Activated naive CD8-positive, alpha-beta T cell treated with anti-CD3 and anti-CD28 coated beads, Interleukin-2, amount 10 ng/mL, durations not matched to agents 7 days and 5 days (primary cell): ENCODE measurements at places on chromosomes 2 and 18.

- peak overlapping the region; percentile 9 for H3K4me3 ChIP-seq
- DNase-seq = no peak
- peaks cover 1% of the 10 kb centered on the region for H3K36me3 ChIP-seq
Observed at GRCh38 chr18:74063023-74063422, 84.6 kb downstream of the FBXO15 start.

- no peak for DNase-seq
- peaks cover 29% of the 10 kb centered on the region for H3K4me1 ChIP-seq
- H3K27ac ChIP-seq = no peak overlapping the region
- peak overlapping the region; percentile 88 for H3K4me3 ChIP-seq
- no peaks in the 10 kb centered on the region for H3K27me3 ChIP-seq
Observed at GRCh38 chr2:178448968-178449661, 1.9 kb downstream of the PRKRA start.

- peaks cover 6% of the 10 kb centered on the region for H3K4me1 ChIP-seq
- H3K27me3 ChIP-seq = peaks cover 2% of the 10 kb centered on the region
- DNase-seq = no peak
- no peak overlapping the region for H3K4me3 ChIP-seq
- no peak overlapping the region for H3K27ac ChIP-seq
Observed at GRCh38 chr18:34807106-34807796, 97.2 kb downstream of the DTNA start.

DNA sequence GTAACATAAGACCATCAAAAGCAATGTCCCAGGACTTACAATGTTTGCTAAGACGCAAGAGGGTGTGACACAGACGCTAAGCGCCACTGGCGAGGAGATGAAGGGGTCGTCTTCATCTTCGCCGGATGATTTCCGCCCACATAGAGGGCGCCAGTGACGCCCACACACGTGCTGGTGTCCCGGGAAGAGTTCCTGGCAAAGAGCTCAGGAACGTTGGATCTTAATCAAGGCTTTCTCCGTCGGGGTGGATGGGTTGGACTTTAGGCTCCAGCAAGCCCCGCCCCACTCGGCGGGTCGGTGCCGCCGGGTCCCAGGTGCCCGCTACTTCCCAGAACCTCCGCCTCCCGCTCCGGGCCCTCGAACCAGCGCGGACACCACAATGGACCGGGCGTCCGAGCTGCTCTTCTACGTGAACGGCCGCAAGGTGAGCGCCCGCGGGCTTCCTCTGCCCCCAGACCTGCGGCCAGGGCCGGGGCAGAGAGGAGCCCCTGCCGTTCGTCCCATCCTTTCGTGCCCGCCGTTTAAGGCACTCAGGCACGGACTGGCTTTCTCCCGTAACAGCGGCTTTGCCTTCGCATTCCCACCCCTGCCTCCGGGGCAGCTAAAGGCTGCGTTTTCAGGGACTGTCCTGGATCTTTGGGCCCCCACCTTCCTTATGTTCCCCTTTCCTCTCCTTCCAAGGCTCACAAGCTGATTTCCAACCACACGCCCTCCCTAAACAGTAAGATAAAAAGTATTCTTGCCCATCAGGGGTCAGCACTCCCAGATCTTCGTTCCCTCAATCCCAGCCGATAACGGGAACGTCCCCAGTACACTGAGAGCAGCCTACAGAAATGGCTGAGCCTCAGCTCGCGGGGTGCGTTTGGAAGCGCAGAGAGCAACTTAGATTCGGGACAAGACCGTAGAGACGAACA, at the start of gene AOX1:
Gene AOX1, plus strand, starts transcription at position 285 of the 914 bp plus-strand sequence. Its CDS starts 95 bp downstream, at position 380.
- peak within 1 kb of the TSS; percentile 68 for H3K4me3 ChIP-seq
- DNase-seq = peak; percentile 39
- peaks cover 25% of the 10 kb centered on the region for H3K36me3 ChIP-seq
- no peak within 1 kb of the TSS for H3K27ac ChIP-seq
- H3K27me3 ChIP-seq = peaks cover 6% of the 10 kb centered on the region

DNA sequence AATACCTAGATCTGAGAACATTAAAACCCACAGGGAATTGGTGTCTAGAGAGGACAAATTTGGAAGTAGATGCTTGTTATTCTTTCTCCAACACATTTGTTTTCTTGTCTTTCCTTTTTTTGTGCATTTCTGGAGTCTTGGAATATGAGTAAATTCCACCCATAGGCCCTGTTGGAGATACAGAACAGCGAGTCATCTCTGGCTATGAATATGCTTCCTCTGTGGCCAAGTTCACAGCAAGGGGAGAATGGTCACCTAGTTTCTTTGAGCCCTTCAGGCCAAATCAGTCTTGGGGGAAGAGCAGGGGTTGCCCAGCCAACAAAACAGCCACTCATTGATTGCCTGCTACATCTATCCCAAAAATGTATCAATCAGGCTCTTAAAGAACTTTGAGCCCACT, 31.3 kb downstream of the SP140L start:
- H3K4me3 ChIP-seq = no peak overlapping the region
- H3K27ac ChIP-seq = peak overlapping the region; percentile 8
- peaks cover 73% of the 10 kb centered on the region for H3K36me3 ChIP-seq
- no peak for DNase-seq
- no peaks in the 10 kb centered on the region for H3K27me3 ChIP-seq
- H3K4me1 ChIP-seq = peaks cover 28% of the 10 kb centered on the region

DNA sequence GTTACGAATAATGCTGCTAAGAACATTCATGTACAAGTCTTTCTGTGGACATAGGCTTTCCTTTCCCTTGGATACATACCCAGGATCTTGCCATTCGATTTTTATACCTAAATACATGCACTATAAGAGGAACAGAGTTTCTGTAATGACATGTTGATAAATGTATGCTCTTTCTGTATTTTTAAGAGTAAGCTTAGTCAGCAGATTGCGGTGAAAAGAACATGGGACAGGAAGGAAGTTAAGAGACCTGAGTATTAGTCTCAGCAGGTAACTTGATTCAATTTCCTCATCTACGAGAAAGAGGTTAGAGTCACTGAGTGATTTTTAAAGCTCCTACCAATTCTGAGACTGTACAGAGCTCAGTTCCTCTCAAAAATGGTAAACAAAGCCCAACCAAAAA, 2.6 kb upstream of the TLK1 start:
- H3K27ac ChIP-seq = peak overlapping the region; percentile 81
- peaks cover 2% of the 10 kb centered on the region for H3K36me3 ChIP-seq
- no peak for DNase-seq
- peak overlapping the region; percentile 80 for H3K4me3 ChIP-seq
- peaks cover 37% of the 10 kb centered on the region for H3K4me1 ChIP-seq

GRCh38 chr2:235445116-235445515, 48.7 kb upstream of the AGAP1 start:
- H3K4me3 ChIP-seq = no peak overlapping the region
- no peaks in the 10 kb centered on the region for H3K36me3 ChIP-seq
- H3K27ac ChIP-seq = no peak overlapping the region
- no peaks in the 10 kb centered on the region for H3K4me1 ChIP-seq
- no peak for DNase-seq

DNA sequence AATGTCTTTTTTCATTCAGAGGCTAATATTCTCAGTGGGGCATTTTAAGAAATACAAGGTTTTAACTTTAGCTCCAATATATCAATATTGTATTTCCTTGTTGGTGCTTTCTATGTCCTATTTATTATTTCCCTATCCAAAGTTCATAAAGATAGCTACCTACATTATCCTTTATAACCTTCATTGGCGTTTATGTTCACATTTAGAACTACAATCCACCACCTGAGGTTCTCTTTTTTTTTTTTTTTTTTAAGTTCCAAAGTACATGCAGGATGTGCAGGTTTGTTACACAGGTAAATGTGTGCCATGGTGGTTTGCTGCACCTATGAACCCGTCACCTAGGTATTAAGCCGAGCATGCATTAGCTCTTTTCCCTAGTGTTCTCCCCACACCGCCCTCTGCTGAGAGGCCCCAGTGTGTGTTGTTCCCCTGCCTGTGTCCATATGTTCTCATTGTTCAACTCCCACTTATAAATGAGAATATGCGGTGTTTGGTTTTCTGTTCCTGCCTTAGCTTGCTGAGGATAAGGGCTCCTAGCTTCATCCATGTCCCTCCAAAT, 694.6 kb downstream of the SUCLG1 start:
- no peak for DNase-seq
- H3K36me3 ChIP-seq = no peaks in the 10 kb centered on the region
- no peak overlapping the region for H3K4me3 ChIP-seq
- H3K27me3 ChIP-seq = no peaks in the 10 kb centered on the region
- no peaks in the 10 kb centered on the region for H3K4me1 ChIP-seq
